Small intestine (tissue), 16 donors: ENCODE measurements at places on chromosomes 11 and 22. TPM values are rescaled to one million over a fixed set of nuclear protein-coding genes. Genes with fewer than 3 reads are reported as not detected.

GRCh38 chr11:68259122-68259959, 12.4 kb downstream of the C11orf24 start:
- H3K36me3 ChIP-seq = peaks cover 28% of the 10 kb centered on the region
- no peaks in the 10 kb centered on the region for H3K27me3 ChIP-seq

DNA sequence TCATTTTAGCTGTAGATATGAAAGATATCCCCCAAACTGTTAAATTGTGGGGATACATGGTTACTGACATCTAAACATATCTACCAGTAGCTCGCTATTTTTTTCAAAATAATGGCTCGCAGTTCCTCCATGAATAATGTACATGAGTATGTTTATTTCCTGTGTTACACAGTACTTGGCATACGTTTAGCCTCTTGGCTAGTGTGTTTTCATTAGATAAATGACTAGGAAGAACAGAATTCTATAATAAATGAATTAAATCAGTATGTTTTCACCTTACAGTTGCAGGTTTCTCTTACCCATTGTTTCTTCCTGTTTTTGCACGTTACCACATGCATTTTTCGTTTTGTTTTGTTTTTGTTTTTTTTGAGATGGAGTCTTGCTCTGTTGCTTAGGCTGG, 21.8 kb downstream of the RNF169 start:
- no peak for DNase-seq
- no peaks in the 10 kb centered on the region for H3K36me3 ChIP-seq
- no peak overlapping the region for H3K27ac ChIP-seq
- no peaks in the 10 kb centered on the region for H3K27me3 ChIP-seq
- no peak overlapping the region for H3K4me3 ChIP-seq

- no peaks in the 10 kb centered on the region for H3K27me3 ChIP-seq
- no peaks in the 10 kb centered on the region for H3K4me1 ChIP-seq
- no peak overlapping the region for H3K4me3 ChIP-seq
- no peak overlapping the region for H3K27ac ChIP-seq
Measured at GRCh38 chr11:115087791-115088190, 409.5 kb downstream of the NXPE2 start.

DNA sequence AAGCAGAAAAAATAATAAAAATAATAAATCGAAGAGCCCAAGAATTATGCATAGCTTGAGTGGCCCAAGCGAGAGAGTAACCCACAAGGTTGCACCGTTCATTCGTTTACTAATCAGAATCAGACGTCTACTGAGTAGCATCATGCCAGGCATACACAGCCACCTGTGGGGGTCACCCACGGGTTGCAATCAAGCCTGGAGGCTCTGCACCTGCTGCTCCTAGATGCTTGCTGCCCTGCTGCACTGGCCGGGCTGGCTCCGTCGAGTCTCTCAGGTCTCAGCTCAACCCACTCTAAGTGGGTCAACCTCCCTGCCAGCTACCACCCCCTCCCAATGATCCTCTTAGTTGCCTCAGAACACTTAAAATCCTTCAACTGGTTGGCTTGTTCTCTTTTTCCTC, 2.0 kb upstream of the TESMIN start:
- no peak overlapping the region for H3K4me3 ChIP-seq
- H3K36me3 ChIP-seq = peaks cover 22% of the 10 kb centered on the region
- H3K27ac ChIP-seq = no peak overlapping the region
- no peaks in the 10 kb centered on the region for H3K27me3 ChIP-seq
- H3K4me1 ChIP-seq = no peaks in the 10 kb centered on the region

DNA sequence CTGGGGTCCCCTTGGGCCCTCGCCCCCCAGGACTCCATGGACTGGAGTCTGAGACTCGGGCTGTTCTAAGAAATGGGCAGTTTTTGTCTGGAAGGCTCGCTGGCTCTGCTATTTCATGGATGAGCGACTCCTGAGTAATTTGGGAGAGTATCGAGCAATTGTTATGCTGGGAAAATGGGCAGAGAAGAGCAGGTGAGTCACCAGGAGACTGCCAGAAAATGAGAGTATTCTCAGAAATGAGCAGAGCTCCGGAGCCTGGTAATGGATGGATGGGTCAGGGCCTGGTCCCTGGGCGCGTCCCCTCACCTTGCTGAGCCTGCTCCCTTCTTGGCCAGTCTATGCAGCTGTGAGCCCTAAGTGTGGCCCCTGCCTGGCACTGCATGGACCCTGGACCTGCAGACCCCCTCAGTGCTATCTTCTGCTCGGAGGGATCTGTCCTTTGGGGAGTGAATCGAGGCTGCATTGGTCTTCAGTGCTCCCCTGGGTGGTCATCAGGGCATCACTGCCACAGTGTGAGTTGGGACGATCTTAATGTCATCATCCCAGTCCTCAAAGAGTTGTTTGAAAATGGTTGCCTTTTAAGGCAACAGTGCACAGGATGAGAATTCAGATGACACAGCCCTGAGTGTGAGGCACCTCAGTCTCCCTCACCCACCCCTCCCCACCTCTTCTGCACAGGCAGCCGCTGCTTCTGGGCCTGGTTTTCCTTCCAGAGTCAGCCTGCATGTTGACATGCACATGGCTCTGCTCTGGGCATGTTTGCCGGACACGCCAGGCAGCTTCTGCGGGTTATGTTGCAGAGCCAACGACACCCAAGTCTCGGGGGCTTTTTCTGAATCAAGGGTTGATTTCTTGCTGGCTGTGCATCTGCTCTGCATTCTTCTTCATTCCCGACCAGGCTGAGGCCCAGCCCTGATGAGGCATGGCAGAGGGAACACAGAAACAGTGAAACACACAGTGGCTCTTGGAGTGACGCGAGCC, 519.0 kb downstream of the TBC1D22A start:
- no peaks in the 10 kb centered on the region for H3K27me3 ChIP-seq
- DNase-seq = no peak
- H3K36me3 ChIP-seq = no peaks in the 10 kb centered on the region
- H3K27ac ChIP-seq = no peak overlapping the region
- H3K4me3 ChIP-seq = no peak overlapping the region
- no peaks in the 10 kb centered on the region for H3K4me1 ChIP-seq

DNA sequence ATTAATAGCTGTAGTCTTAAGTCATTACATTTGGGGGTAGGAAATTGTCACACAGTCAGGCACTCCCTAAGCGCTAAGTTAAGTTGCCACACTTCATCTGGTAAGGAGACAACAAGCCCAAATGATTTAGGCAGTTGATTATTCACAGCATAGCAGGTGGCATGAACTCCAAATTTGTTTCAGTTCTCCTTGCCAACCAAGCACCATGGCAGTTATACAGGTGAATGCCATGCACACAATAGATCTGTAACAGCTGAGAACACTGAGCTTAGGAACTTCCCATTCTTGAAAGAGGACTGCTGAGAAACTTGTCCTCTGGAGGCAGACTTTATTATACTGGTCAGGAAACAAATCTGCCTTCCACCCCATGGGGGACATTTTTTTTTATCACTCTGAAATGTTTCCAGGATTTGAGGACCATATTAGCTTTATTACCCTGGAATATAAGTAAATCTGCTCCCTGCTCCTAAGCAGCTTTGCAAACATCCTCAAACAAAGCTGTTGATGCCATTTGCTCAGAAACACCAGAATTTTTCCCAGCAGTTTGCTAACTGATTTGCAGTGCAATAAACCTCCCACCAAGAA, 5.1 kb upstream of the INTS4 start:
- no peak overlapping the region for H3K4me3 ChIP-seq

DNA sequence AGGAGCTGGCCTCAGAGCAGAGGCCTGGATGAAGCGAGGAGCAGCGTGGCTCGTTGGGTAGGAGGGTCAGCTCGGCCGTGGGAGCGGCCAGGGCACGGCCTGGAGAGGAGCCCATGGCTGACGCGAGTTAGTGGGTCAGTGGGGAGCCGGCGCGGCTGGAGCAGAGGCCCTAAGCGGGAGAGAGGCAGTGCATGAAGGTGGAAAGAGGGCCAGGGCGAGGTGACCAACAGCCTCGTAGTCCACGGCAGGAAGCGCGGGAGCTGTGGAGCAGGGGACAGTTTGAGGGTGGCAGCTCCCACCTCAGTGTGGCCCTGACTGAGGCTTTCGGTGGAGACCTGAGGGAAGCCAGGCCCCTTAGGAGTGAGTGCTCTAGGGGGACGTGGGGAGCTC, 24.1 kb downstream of the DCPS start:
- no peak overlapping the region for H3K27ac ChIP-seq
- H3K27me3 ChIP-seq = no peaks in the 10 kb centered on the region
- no peak for DNase-seq
- no peak overlapping the region for H3K4me3 ChIP-seq

GRCh38 chr11:57460022-57460757, at the start of gene RTN4RL2:
TSS of gene RTN4RL2 (plus strand) at chr11:57460528. CDS start at chr11:57460866, 338 bp downstream.
- no peaks in the 10 kb centered on the region for H3K36me3 ChIP-seq
- H3K27ac ChIP-seq = no peak within 1 kb of the TSS
- H3K4me1 ChIP-seq = peaks cover 5% of the 10 kb centered on the region
- H3K27me3 ChIP-seq = no peaks in the 10 kb centered on the region

DNA sequence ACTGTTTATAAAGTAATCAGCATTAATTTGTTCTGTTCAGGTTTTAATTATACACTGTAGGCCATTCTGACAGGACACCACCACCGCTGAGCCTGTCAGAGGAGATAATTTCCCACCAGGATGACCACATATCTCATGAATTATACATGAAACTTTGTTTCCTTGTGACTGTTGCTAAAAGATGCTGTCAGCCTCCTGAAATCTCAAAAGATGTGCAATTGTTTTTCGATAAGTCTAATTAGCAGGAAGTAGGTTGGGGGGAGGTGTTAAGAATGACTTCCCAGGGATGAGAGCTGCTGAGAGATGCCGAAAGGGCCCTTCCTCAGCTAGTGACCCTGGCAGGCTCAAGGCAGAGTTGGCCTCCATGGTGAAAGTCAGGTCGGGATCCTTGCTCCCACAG, 485.4 kb downstream of the SOX6 start:
- no peak for DNase-seq
- H3K4me1 ChIP-seq = no peaks in the 10 kb centered on the region
- no peak overlapping the region for H3K27ac ChIP-seq
- H3K4me3 ChIP-seq = no peak overlapping the region

DNA sequence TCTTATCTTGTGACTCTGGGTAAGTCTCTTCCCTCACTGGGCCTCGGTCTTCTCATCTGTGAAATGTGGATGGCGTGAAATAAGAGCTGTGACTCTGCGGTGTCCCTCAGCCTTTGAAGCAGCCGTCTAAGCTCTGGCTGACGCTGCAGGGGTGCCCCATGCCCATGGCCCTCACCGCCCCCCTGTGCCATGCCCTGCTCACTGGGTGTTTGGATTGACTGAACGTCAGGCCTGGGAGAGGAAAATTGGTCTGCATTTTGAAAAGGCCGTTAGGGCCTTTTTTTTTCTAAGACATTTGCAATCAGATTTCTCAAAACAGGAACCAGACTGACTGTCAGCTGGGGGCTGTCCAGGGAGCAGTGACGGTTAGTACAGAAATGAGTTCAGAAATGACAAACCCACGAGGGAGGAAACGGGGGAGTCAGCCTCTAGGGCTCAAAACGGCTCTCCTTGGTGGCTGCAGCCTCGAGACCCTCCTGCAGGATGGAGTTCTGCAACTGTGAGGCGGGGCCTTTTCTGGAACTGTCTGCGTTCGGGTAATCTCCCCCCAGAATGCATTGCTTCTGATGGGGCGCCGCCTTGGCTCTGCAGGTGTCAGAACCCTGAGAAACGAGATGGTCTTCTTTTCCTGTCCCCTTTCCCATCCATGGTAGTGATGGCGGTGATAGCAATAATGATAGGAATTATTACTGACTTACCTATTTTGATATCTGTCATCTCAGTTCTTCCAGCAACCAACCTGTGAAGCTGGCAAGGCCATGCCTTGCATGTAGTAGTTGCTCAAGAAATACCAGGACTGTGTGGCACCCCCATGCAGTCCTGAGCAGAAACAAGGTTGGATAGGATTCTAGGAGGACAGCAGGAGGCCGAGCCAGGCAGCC, 2.0 kb downstream of the GRK2 start:
- H3K4me3 ChIP-seq = peak overlapping the region; percentile 26
- H3K4me1 ChIP-seq = peaks cover 44% of the 10 kb centered on the region
- no peaks in the 10 kb centered on the region for H3K27me3 ChIP-seq
- peak overlapping the region; percentile 98 for H3K27ac ChIP-seq

- H3K27me3 ChIP-seq = no peaks in the 10 kb centered on the region
- no peak overlapping the region for H3K4me3 ChIP-seq
- H3K27ac ChIP-seq = no peak overlapping the region
- DNase-seq = no peak
- no peaks in the 10 kb centered on the region for H3K36me3 ChIP-seq
Measured at GRCh38 chr11:96290031-96290430, 53.0 kb downstream of the MAML2 start.

- H3K27me3 ChIP-seq = no peaks in the 10 kb centered on the region
- H3K4me3 ChIP-seq = no peak overlapping the region
- no peak overlapping the region for H3K27ac ChIP-seq
- no peaks in the 10 kb centered on the region for H3K36me3 ChIP-seq
- H3K4me1 ChIP-seq = no peaks in the 10 kb centered on the region
Measured at GRCh38 chr11:56271092-56271491, 2.9 kb upstream of the OR5T1 start.

DNA sequence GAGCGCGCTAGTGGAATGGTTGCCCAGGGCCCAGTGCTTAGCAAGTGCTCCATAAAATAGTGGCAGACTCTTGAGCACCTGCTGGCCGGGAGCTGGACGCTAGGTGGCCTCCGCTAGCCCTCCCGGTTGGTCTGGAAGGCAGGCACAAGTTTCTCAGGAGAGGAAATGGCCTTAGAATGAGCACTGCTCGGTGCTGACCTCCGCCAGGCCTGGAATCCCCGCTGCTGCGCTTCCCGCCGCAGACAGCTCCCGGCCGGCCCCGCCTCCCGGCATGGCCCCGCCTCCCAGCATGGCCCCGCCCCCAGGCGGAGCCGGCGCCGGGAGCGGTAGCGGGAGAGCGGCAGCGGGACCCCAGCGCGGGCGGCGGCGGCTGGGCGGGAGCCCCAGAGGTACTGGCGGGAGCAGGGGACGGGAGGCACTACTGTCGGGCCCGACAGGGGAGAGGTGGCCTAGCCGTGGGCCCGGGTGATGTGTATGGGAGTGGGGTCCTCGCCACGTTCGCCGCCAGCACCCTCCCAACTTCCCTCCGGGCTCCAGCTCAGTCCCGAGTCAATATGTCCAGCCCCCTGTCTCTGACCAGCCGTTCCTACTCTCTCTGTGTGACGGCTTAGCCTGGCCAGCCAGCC, at the start of gene SIPA1:
Gene SIPA1 (plus strand): TSS at position 308 of the 626 bp plus-strand sequence. CDS start 2,821 bp downstream, outside the sequence.
- H3K4me1 ChIP-seq = peaks cover 2% of the 10 kb centered on the region
- peak within 1 kb of the TSS; percentile 68 for H3K27ac ChIP-seq
- peaks cover 17% of the 10 kb centered on the region for H3K36me3 ChIP-seq
- no peaks in the 10 kb centered on the region for H3K27me3 ChIP-seq
- peak within 1 kb of the TSS; percentile 58 for H3K4me3 ChIP-seq

GRCh38 chr11:91946397-91946951, 278.1 kb upstream of the FAT3 start:
- no peak overlapping the region for H3K27ac ChIP-seq
- H3K4me3 ChIP-seq = no peak overlapping the region
- H3K4me1 ChIP-seq = no peaks in the 10 kb centered on the region
- no peaks in the 10 kb centered on the region for H3K27me3 ChIP-seq

GRCh38 chr11:101127197-101127698, 2.4 kb downstream of the PGR start:
- no peaks in the 10 kb centered on the region for H3K4me1 ChIP-seq
- peak overlapping the region; percentile 24 for H3K4me3 ChIP-seq
- DNase-seq = peak; percentile 15
- no peaks in the 10 kb centered on the region for H3K36me3 ChIP-seq
- H3K27ac ChIP-seq = no peak overlapping the region

- H3K4me1 ChIP-seq = no peaks in the 10 kb centered on the region
- no peaks in the 10 kb centered on the region for H3K36me3 ChIP-seq
- H3K4me3 ChIP-seq = no peak overlapping the region
- DNase-seq = no peak
- H3K27me3 ChIP-seq = no peaks in the 10 kb centered on the region
Measured at GRCh38 chr11:92769112-92769511, 200.3 kb upstream of the MTNR1B start.

The BIK gene
- polyA plus RNA-seq = 14.7 TPM

The PAFAH1B2 gene
- polyA plus RNA-seq = 44.7 TPM

The KIAA1671 gene
- polyA plus RNA-seq = 11.4 TPM

The P2RX3 gene
- polyA plus RNA-seq = not detected

The CASP5 gene
- polyA plus RNA-seq = 9.1 TPM

The NPAS4 gene
- 0.15 TPM for polyA plus RNA-seq

The SCUBE1 gene
- 0.45 TPM for polyA plus RNA-seq
